ENCODE measurements at places on chromosomes 6 and 20.

DNA sequence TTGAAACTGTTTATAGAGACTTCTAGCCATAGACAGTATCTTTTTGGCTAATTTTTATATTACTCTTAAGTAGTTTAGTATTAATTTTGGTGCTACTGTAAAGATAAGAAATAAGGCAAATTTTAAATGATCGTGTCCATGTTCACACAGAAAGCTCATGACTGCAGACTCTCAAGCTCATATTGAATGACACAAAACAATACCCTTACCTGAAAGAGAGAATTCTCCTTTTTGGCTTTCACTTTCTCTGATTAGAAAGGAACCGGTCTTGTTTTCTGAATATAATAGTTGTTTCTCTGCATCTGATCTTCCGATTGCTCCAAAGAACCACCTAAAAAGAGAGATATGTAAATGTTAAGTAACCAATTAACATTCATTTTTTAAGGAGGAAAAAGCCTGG, 57.0 kb downstream of the FRK start:
- DNase-seq, result no peak

GRCh38 chr6:137933696-137934095, 66.6 kb downstream of the TNFAIP3 start:
- DNase-seq, result no peak

- no peak for DNase-seq
These were observed 41.9 kb upstream of the NOL4L start for GRCh38 chr20:32626859-32627636.

- DNase-seq, result no peak
These were observed 695.0 kb downstream of the COL12A1 start for GRCh38 chr6:74510878-74511277.

- no peak for DNase-seq
These were observed 65.9 kb upstream of the SMLR1 start for GRCh38 chr6:130761286-130761685.

GRCh38 chr20:36268440-36269342, 32.4 kb downstream of the AAR2 start:
- DNase-seq, result no peak

GRCh38 chr20:17733767-17734304, 34.1 kb downstream of the BANF2 start:
- DNase-seq, result no peak

- DNase-seq, result no peak
These were observed 86.9 kb downstream of the RAMACL start for GRCh38 chr6:166499350-166500163.

DNA sequence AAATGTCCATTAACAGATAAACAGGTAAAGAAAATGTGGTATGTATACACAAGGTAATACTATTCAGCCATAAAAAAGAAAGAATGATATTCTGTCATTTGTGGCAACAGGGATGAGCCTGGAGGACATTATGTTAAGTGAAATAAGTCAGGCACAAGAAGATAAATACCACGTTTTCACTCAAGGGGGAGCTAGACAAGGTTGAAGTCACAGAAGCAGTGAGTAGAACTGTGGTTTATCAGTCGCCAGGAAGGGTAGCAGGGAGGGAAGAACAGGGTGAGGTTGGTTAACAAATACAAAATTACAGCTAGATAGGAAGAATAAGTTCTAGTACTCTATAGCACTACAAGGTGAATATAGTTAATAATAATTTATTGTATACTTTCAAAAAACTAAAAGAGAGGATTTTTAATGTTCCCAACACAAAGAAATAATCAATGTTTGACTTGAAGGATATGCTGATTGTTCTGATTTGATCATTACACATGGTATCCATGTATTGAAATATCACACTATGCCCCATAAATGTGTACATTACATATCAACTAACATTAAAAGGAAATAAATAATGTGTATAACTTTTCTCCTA, 21.1 kb downstream of the RTN4IP1 start:
- DNase-seq, result no peak

GRCh38 chr20:64080013-64080812, at the start of gene OPRL1:
Gene OPRL1, plus strand, starts transcription at chr20:64080082. Its CDS starts 12,639 bp downstream, at chr20:64092721.
- DNase-seq, result no peak

DNA sequence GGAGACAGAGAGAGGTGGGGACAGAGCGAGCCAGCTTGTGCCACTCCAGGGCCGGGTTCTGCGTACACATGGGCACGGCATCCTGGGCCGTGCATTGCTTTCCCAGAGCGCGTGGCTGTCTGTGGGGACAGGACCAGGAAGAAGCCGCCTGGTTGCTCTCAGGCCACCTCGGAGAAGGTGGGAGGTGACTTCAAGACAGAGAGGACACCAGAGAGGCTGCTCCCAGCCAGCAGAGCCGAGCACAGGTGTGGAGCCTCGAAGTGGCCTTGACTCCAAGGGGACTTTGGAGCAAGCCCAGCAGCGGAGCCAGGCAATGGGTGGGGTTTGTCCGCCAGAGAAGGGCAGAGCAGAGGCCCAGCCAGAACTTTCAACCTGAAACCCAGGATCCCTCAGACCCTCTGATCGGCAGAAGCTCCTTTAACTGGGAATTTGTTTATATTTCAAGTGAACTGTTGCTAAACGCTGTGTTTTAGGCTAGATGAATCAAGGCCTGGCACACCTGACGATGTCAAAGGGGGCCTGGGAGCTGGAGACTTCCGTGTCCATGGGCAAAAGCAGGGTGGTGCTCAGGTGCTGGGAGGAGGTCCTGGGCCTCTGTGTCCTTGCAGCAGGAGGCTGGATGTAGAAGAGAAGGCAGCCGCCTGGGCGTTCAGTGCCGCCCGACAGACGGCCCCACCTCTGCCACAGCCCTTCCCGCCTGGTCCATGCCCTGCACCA, 262.1 kb downstream of the DLL1 start:
- no peak for DNase-seq

DNA sequence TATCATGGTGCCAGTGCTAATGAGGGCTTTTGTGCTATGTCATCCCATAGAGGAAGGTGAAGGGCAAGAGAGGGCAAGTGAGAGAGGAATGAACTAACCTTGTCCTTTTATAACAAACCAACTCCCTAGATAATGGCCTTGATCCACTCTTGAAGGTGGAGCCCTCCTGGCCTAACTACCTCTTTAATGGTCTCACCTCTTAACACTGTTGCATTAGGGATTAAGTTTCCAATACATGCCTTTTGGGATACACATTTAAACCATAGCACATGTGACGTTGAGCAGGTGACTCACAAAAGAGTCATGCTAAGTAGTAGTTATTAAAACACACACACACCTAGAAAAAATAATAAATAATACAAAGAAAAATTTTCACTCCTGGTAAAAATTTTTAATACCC, 36.9 kb downstream of the CCN2 start:
- DNase-seq, result no peak

DNA sequence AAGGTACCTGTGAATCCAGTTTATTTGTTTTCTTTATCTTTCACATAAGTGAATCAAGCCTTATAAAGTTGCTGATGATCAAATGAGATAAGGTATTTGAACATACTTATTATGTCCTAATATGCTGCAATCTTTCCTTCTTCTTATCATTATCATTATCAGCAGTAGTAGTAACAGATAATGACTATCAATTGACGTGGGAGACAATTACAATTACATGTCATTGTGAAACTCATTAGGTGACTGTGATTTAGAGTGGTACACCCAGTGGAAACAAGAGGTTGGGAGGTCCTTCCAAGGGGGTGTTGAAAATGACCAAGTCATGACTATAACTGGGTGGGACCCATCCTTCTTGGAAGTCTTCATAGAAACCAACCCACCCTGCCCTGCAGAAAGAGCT, 2.8 kb downstream of the CLIC5 start:
- DNase-seq, result no peak

DNA sequence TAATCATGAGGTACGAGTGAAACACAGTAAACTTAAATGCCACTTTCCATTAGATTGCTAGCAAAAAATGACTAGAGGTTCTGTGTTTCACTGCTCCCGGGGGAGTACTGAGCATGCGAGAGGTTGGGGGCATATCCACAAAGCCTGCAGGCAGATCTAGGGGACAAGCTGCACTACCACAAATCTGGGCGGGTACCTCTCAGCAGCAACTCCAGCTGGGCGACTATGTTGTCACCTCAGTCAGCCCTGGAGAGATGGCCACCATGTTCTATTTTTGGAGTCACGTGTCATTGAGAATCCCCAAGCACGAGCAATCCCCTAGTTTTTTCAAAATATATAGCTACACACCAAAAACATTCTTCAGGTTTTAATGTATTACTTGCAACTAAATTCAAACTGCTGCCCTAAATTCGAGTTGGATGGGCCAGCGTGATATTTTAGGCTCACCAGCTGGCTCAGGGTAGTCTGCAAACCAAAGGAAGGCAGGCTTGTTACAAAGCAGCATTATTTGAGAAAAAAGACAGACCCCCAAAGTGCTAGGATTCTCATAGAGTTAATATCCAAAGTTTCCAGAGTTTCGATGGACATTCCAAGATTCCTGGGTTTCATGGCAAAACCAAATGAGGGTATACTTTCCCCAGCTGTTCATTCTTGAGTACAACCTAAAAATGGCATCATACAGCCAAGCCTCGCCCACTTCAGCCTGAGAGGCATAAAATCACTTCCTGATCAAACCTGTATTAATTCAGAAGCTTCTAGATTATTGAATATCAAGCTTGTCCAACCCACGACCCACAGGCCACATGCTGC, 24.1 kb upstream of the MYLIP start:
- DNase-seq, result no peak

GRCh38 chr20:47765691-47766594, 19.3 kb downstream of the SULF2 start:
- no peak for DNase-seq

DNA sequence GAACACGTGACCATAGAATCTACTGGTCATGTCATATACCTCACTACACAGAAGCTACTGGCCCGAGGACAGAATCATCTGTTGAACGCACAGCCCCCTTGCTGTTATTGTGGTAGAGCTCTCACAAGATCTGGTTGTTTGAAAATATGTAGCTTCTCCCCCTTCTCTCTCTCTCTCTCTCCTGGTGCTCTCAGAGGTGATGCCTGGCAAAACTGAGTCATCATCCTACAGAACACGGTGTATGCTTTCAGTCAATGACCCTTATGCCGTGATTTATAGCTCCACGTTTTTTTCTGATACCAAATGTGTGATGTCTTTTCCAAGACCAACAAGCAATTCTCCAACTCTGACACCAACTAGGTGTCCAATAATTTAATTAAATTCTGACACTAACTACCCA, 13.0 kb upstream of the RBM24 start:
- no peak for DNase-seq

- DNase-seq, result no peak
These were observed 241.5 kb upstream of the RNF24 start for GRCh38 chr20:4256874-4257273.

GRCh38 chr20:38609815-38610214, 8.2 kb downstream of the ARHGAP40 start:
- no peak for DNase-seq

GRCh38 chr6:40788661-40789655, 201.8 kb upstream of the LRFN2 start:
- peak; percentile 10 for DNase-seq

GRCh38 chr20:61664556-61665320, 400.9 kb downstream of the TAF4 start:
- DNase-seq, result no peak

GRCh38 chr20:4027590-4028265, 12.4 kb upstream of the RNF24 start:
- no peak for DNase-seq

- no peak for DNase-seq
These were observed 36.4 kb downstream of the HLA-DPB1 start for GRCh38 chr6:33112148-33112547.

DNA sequence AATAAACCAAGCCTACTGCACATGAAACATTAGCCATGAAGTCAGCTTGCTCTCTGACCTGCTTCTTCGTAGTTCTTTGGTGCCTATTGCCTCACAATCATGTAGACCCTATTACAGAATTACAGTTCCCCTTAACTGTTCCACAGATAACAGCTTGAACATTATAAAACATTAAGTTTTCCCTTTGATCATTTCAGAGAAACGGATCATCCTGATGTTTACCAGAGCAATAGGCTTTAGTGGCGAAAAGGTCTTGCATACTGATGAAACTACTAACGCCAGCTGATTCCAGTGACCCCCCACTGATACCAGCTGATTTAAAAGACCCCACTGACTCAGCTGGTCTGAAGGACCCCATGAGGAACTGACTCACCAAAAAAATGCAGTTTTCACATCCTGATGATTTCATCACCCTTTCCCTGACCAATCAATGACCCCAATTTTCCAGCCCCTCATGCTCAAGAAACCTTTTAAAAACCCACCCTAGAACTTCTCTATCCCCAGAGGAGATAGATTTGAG, 39.4 kb upstream of the MLIP start:
- DNase-seq, result no peak

DNA sequence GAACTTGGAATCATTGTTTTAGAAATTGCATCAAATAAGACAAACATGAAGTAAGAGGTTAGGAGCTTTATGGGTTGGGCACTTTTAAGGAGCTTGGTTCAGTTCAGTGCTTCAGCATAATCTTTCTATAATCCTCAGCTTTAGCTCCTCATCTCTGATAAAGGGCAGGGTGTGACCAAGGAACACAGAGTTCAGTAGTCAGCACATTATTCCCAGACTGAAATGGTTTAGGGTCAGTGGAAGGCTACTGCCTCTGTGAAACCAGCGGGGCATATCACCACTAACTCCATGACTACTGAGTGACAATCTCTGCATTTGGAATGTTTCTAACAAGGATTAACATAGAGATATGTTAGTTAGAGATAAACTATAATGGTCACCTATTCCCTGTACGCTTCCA, 36.9 kb downstream of the CRYBG1 start:
- DNase-seq, result no peak

DNA sequence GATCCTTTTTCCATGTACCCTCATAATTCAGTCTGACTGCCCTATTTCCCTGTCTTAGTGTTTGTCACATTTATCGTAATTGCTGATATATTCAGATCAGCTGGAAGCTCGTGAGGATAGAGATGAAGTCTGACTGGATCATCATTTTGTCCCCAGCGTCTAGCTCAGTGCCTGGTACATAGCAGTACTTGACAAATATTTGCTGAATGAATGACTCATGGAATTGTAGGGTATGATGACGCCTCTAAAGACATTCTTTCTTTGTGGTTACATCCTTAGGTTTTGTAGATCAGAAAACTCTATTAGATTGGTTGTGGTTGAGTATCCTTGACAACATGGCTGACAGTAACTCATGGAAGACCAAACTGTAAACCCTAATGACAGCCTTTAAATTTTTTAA, 68.9 kb downstream of the MTHFD1L start:
- no peak for DNase-seq

GRCh38 chr20:49199729-49200293, 11.7 kb upstream of the STAU1 start:
- DNase-seq, result no peak

DNA sequence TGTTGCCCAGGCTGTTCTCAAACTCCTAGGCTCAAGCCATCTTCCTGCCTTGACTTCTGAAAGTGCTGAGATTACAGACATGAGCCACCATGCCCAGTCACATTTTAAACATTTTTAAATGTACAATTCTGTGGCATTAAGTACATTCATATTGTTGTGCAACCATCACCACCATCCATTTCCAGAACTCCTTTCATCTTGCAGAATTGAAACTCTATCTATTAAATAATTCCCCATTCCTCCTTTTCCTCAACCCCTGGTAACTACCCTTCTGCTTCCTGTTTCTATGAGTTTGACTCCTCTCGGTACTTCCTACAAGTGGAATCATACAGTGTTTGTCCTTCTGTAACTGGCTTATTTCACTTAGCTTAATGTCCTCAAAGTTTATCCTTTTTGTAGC, 103.8 kb upstream of the NAA20 start:
- DNase-seq, result no peak

- no peak for DNase-seq
These were observed 141.3 kb downstream of the FUT9 start for GRCh38 chr6:96157018-96157565.

- DNase-seq, result no peak
These were observed 26.2 kb upstream of the ENPP4 start for GRCh38 chr6:46103441-46104115.

All from stimulated activated CD4-positive, alpha-beta T cell treated with anti-CD3 and anti-CD28 coated beads, Interleukin-1b, Interleukin-23, amount 100 ng/mL, for 1 hour (primary cell).